Hematopoietic multipotent progenitor cell (in vitro differentiated cells): ENCODE measurements at places on chromosomes 7 and 10.

- no peak for DNase-seq
These were observed 52.2 kb downstream of the IFIT5 start for GRCh38 chr10:89466599-89467035.

- DNase-seq: no peak
These were observed 52.4 kb upstream of the ITGB1 start for GRCh38 chr10:33010132-33011037.

DNA sequence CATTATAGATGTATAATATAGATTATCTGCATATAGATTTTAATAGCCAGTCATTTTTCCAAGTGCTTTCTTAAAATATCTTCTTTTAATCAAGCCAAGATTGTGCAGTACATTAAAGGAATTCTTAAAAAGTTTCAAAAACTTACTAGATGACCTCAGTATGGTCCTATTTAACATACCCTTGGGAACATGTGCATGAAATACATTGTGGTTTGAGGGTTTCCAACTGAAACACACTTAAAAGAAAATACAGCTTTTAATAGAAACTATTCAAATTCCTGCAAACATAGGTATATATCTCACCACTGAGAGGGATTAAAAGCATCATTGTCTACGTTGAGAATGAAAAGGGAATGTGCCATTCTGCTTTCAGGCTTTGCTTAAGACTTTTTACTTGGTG, 364.9 kb downstream of the SUGCT start:
- DNase-seq: no peak

DNA sequence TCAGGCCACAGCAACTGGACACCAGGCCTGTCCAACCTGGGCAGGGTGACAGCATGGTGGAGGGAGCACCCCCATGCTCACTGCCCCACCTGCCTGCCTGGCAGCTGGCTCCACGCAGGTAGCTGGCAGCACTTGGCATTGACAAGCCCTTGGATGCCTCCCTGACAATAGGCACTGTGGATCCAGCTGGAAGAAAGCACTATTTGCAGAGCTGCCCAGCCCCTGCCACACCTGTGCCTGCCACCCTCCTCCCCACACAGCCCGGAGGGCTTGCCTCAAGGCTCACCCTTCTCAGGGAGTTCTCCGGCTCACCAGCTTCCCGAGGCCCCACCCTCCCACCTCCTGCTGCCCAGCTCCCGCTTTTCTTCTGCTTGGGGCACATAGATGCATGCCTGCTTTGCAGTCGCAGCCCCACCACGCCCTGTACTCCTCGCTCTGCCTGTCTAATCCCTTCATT, 160.1 kb downstream of the NEURL1 start:
- no peak for DNase-seq

GRCh38 chr7:91291902-91292301, 27.7 kb downstream of the FZD1 start:
- DNase-seq: no peak
